Activated CD4-positive, alpha-beta T cell treated with anti-CD3 and anti-CD28 coated beads, Interleukin-2, amount 10 ng/mL, durations not matched to agents 24 days and 14 days (primary cell): ENCODE measurements at places on chromosomes 13 and 19. TPM values are rescaled to one million over a fixed set of nuclear protein-coding genes. Genes with fewer than 3 reads are reported as not detected.
A peak's percentile ranks its signal among the peaks of the same experiment; 100 is the strongest.

- no peak overlapping the region for H3K27ac ChIP-seq
- H3K27me3 ChIP-seq = no peaks in the 10 kb centered on the region
- no peak for DNase-seq
- no peak overlapping the region for H3K4me3 ChIP-seq
- H3K4me1 ChIP-seq = peaks cover 62% of the 10 kb centered on the region
These were observed 48.3 kb downstream of the DNM2 start for GRCh38 chr19:10766049-10766623.

The AXL gene
- 0.19 and 0.70 TPM in 2 replicates for total RNA-seq

DNA sequence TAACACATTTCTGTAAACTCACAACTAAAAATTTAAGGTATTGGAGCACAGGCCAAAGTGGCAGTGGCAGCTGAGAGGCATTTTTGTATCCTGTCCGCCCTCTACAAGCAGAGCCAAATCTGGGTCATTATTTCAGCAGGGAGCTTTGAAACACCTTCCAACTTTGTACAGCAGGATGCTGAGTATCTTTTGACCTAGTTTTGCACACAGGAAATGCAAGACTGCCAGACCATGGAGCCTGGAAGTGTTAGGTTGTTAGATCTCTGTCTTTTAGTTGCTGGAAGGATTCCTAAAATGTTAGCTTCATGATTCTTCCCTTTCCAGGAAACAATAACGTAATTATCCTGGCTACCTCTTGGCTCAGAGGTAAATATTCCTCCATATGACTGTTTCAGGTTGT lies 148.6 kb upstream of the ATXN8OS start:
- H3K27ac ChIP-seq = no peak overlapping the region
- no peak for DNase-seq
- no peaks in the 10 kb centered on the region for H3K27me3 ChIP-seq
- H3K4me1 ChIP-seq = no peaks in the 10 kb centered on the region

DNA sequence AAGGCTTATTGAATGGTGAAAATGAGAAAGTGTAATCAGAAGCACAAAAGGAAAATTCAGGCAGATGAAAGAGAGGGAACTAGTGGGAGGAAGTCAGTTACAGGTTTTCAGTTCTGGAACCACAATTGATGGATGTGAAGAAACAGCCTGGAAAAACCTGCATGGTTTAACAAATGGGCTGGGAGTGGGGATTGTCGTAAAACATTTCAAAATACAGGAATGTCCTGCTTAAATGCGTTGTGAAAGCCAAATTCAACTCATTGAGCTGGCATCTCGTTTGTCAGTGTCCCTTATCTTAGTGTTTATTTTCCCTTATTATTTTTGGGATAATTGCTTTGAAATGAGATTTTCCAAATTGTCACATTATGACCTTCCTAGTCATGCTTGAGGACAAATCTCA lies 106.5 kb upstream of the RFC3 start:
- peaks cover 5% of the 10 kb centered on the region for H3K27me3 ChIP-seq
- peaks cover 2% of the 10 kb centered on the region for H3K4me1 ChIP-seq
- no peaks in the 10 kb centered on the region for H3K36me3 ChIP-seq
- no peak for DNase-seq
- no peak overlapping the region for H3K4me3 ChIP-seq

- DNase-seq = no peak
- no peaks in the 10 kb centered on the region for H3K27me3 ChIP-seq
- H3K4me1 ChIP-seq = no peaks in the 10 kb centered on the region
- no peaks in the 10 kb centered on the region for H3K36me3 ChIP-seq
- H3K27ac ChIP-seq = no peak overlapping the region
- no peak overlapping the region for H3K4me3 ChIP-seq
These were observed 615.0 kb downstream of the FGF9 start for GRCh38 chr13:22285867-22286266.

DNA sequence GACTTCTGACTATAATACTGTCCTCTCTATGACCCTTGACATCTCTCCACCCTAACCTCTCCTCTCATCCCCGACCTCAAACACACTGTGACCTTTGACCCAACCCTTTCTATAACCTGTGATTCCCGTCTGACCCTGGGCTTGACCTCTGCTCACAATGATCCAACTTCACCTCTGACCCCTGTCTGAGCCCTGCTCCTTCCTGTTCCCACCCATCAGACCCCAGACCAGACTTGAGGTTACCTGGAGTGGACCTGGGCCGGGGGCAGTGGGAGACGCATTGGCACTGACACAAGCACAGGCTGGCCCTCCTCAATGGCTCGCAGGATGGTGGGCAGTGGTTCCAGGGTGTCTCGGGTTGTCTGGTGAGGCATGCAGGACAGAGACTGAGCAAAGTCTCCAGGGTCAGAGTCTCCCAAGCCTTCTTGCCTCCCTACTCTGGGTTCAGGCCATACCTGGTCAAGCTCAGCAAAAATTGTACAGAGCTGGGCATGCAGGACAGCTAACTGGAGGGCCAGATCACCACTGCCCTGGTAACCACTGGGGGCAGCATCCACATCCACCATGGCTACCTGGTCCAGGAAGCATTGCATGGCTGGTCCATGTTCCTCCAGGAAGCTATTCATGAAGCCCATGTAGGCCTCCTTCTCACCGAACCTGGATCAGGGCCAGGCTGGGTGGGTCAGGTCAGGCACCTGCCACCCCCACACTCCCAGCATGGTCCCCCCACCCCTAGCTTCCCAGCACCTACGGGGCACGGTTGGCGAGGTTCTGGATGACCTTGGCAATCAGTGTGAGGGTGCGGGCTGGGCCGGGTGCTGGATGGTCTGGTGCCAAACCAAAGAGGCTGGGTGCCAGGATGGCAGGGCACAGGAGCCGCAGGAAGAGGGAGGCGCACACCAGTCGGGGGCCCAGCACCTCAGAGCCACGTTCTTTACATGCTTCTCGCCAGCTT lies 4.4 kb upstream of the WIZ start:
- peaks cover 64% of the 10 kb centered on the region for H3K36me3 ChIP-seq
- H3K4me3 ChIP-seq = no peak overlapping the region
- H3K27ac ChIP-seq = peak overlapping the region; percentile 41
- no peaks in the 10 kb centered on the region for H3K27me3 ChIP-seq
- peaks cover 24% of the 10 kb centered on the region for H3K4me1 ChIP-seq
- DNase-seq = no peak

The PSG3 gene
- not detected in 2 replicates for total RNA-seq

- no peaks in the 10 kb centered on the region for H3K4me1 ChIP-seq
- no peak overlapping the region for H3K4me3 ChIP-seq
- no peaks in the 10 kb centered on the region for H3K27me3 ChIP-seq
- no peak for DNase-seq
These were observed 267.6 kb upstream of the SLITRK6 start for GRCh38 chr13:86066611-86067365.

DNA sequence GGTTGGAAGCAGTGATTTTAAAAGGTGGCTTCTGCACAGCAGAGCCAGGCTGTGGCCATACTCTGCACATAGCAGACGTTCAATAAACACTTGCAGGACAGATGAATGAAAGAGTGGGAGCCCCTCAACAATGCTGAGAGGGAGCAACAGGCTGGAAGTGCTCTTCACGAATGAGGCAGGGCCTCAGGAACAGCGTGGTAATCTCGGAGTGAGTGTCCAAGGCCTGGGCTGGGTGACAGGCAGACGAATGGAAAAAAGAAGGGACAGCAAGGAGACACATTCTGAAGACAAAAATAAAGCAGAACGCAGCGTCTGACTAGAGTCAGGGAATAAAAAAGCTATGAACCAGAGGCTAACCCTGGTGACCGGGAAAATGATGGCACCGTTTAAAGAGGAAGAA lies 11.1 kb downstream of the GJA3 start:
- H3K27ac ChIP-seq = no peak overlapping the region
- H3K36me3 ChIP-seq = no peaks in the 10 kb centered on the region
- no peaks in the 10 kb centered on the region for H3K4me1 ChIP-seq
- no peak for DNase-seq
- no peak overlapping the region for H3K4me3 ChIP-seq
- H3K27me3 ChIP-seq = peaks cover 49% of the 10 kb centered on the region

- peaks cover 32% of the 10 kb centered on the region for H3K4me1 ChIP-seq
- H3K27ac ChIP-seq = peak overlapping the region; percentile 69
- H3K27me3 ChIP-seq = no peaks in the 10 kb centered on the region
- no peak for DNase-seq
- H3K36me3 ChIP-seq = peaks cover 60% of the 10 kb centered on the region
- peak overlapping the region; percentile 37 for H3K4me3 ChIP-seq
These were observed 3.9 kb downstream of the RPL28 start for GRCh38 chr19:55389386-55390317.

The SLC6A16 gene
- total RNA-seq = 0.69 and 1.3 TPM in 2 replicates

DNA sequence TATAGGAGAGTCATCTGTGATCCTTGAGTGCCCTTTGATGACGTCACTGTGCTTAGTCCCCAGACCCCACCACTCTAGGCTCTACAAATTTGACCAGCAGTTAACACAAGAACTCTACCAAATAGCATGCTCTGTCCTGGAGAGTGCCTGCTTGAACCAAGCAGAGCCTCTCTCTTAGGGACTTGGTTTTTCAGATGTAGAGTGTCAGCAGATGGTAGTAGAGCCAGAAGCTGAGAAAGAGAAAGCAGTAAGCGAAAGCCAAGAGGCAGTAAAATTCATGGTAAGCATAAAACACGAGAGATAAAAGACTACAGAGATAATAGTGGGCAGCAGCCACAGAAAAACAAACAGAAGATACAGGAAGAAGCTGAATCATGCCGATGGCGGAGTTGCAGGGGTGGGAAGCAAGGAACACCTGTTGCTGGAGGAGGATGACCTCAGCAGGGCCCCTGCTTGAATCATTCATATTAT lies 193.3 kb downstream of the SLC7A1 start:
- no peaks in the 10 kb centered on the region for H3K4me1 ChIP-seq
- H3K36me3 ChIP-seq = no peaks in the 10 kb centered on the region
- no peaks in the 10 kb centered on the region for H3K27me3 ChIP-seq
- no peak overlapping the region for H3K4me3 ChIP-seq
- no peak overlapping the region for H3K27ac ChIP-seq

The NKG7 gene
- 363 and 379 TPM in 2 replicates for total RNA-seq

The TMEM255B gene
- total RNA-seq = 2.0 and 2.4 TPM in 2 replicates

- H3K27ac ChIP-seq = no peak overlapping the region
- H3K27me3 ChIP-seq = no peaks in the 10 kb centered on the region
- H3K4me3 ChIP-seq = no peak overlapping the region
- no peak for DNase-seq
These were observed 36.7 kb downstream of the TMEM161A start for GRCh38 chr19:19101540-19101939.

DNA sequence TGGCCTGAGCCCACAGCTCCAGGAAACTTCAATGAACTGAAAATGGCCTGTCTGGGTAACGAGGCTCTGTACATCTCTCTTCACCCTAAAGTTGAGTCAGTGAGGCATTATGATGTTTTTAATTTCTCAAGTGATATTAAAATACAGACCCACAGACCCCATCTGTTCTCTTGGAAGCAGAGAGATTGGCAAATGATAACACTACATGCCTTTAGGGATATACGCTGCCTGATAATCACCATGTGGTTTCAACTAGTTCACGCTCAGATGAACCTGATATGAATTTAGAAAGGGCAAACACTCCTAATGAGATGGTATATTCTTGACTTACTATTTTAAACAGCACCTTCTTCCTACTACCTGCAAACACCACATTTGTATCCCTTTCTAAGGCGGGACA lies 127.5 kb downstream of the RFC3 start:
- no peaks in the 10 kb centered on the region for H3K36me3 ChIP-seq
- H3K27me3 ChIP-seq = no peaks in the 10 kb centered on the region
- no peaks in the 10 kb centered on the region for H3K4me1 ChIP-seq
- no peak overlapping the region for H3K4me3 ChIP-seq

GRCh38 chr19:639253-640160 lies at the start of gene FGF22:
Gene FGF22, plus strand, starts transcription at chr19:639879. Its CDS starts 47 bp downstream, at chr19:639926.
- peaks cover 1% of the 10 kb centered on the region for H3K36me3 ChIP-seq
- DNase-seq = peak; percentile 97

GRCh38 chr19:41426116-41426841 lies 895 bp downstream of the B3GNT8 start:
- no peaks in the 10 kb centered on the region for H3K27me3 ChIP-seq
- DNase-seq = no peak
- H3K4me1 ChIP-seq = peaks cover 13% of the 10 kb centered on the region
- peaks cover 22% of the 10 kb centered on the region for H3K36me3 ChIP-seq
- H3K4me3 ChIP-seq = no peak overlapping the region

DNA sequence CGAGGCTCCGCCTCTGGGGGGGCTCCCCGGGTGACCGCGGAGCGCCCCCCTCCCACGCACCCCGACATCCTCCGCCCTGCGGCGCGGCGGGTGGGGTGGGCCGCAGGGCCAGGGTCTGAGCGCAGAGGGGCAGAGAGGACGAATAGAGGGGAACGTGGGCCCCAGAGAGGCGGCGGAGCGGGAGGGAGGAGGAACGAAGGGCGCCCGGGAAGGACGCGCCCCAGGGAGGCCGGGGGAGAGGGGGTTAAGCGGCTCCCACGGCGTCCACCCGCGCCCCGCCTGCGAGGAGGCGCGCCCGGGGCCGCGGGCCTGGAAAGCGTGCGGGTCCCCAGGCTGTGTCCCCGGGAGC lies 1.0 kb downstream of the HCN2 start:
- H3K4me1 ChIP-seq = no peaks in the 10 kb centered on the region
- no peak for DNase-seq
- H3K36me3 ChIP-seq = no peaks in the 10 kb centered on the region
- peaks cover 19% of the 10 kb centered on the region for H3K27me3 ChIP-seq
- no peak overlapping the region for H3K4me3 ChIP-seq
- no peak overlapping the region for H3K27ac ChIP-seq

The CYP2A6 gene
- total RNA-seq = not detected in 2 replicates

The ENOX1 gene
- 0.07 and 0.14 TPM in 2 replicates for total RNA-seq

DNA sequence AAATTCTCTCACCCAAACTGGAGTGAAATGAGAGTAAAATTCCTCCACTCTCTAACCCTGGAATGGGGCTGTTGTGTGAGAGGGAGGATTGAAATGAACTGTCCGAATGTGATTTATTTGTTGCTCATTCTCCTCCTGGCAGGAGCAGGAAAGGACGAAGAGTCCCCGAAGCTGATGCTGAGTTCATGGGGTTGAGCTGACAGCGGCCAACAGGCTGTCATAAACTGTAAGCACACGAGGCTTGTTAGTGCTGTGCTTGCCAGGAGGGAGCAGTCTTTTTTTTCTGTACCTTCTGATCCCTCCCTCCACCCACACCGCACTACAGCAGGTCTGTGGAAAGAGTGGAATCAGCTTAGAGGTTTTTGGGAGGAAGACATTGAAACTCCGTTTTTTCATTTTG lies 33.1 kb upstream of the ZNF331 start:
- no peaks in the 10 kb centered on the region for H3K27me3 ChIP-seq
- no peak overlapping the region for H3K27ac ChIP-seq
- H3K4me3 ChIP-seq = no peak overlapping the region
- DNase-seq = no peak
- no peaks in the 10 kb centered on the region for H3K4me1 ChIP-seq
